ENCODE measurements at places on chromosomes 6 and 20.

- DNase-seq = no peak
These were observed 41.2 kb downstream of the SLC17A5 start for GRCh38 chr6:73612611-73613010.

- no peak for DNase-seq
These were observed 995.9 kb upstream of the ADGRB3 start for GRCh38 chr6:67639161-67639560.

- no peak for DNase-seq
These were observed 426.0 kb downstream of the ADGRB3 start for GRCh38 chr6:69061066-69061465.

DNA sequence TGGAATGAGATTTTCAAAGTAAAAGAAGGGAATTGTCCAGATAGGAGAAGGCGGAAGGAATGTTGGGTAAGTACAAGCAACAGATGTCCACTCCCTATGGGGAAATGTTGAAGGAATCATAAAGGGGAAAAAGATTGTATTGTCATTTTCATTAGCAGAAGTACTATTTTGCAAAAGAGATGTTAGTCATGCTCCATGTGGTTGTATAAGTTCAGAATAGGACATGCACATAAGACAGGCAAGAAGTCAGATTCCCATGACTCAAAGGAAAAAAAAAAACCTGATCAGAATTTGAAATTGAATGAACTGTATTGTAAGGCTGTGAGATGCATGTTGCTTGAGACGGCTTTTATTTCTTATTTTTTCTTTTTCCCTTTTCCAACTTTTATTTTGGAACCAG is 36.8 kb downstream of the GRM1 start:
- no peak for DNase-seq

DNA sequence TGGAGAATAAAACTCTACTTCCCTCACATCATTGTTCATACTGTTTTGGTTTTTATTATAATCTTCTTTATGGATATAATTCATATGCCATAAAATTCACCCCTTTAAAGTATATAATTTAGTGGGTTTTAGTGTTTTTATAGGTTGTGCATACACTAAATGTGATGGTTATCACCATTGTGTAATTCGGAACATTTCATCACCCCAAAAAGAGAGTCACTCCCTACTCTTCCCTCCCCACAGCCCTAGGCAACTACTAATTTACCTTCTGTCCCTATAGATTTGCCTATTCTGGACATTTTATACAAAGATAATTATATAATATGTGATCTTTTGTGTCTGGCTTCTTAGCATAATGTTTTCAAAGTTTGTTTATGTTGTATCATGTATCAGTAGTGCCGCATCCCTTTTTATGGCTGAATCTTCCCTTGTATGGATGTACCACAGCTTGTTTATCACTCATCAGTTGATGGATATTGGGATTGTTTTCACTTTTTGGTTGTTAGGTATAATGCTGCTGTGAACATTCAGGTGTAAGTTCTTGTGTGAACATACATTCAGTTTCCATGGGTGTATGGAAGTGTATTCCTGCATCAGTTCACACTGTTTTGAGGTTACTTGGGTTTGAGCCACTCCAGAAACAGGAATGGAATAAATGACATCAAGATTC is 4.2 kb downstream of the TM9SF4 start:
- no peak for DNase-seq

DNA sequence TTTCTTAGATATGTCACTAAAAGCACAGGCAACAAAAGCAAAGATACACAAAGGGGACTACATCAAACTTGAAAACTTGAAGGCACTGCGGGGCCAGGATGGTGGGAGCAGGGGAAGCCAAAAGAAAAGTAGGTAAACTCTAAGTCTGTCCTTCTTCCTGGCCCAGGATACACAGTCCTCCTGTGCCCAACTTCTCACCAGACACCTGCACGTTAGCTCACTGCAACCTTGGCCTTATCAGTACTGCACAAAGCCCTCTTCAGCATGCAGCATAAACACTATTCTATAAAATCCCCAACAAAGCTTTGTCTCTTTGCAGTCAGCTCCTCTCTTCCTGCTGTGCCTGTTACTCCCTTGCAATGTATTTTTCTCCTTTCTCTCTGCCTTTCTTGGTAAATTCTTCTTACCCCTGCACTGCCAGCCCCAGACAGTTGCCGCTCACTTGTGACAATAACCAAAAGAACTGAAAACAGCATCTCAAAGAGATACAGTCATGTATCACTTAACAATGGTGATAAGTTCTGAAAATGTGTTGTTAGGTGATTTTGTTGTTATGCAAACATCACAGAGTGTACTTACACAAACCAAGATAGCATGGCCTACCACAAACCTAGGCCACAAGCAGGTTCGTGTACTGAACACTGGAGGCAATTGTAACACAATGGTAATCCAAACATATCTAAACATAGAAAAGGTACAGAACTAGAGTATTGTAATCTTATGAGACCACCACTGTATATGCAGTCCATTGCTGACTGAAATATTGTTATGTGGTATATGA is 51.2 kb downstream of the NINL start:
- no peak for DNase-seq

GRCh38 chr6:10202581-10202980 is 212.3 kb downstream of the TFAP2A start:
- no peak for DNase-seq

DNA sequence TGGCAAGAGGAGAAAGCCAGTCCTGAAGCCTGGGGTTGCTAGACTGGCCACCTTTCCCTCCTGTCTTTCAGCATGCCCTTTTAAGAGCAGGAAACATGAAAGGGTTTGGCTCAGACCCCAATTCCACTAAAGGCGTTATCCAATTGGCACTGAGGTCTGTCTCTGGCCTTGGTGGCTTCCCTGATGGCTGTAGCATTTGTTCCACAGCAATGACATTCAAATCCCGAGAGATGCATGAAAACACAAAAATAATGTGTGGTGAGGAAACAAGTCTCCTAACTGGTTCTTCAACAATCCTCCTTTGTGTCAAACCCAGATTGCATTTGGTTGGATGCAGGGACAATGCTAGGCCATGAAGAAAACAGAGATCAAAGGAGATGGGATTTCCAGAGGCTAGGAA is 56.5 kb upstream of the ADTRP start:
- DNase-seq = no peak

All from stimulated activated naive CD4-positive, alpha-beta T cell (primary cell).